ENCODE measurements at places on chromosomes 3 and 15.

DNA sequence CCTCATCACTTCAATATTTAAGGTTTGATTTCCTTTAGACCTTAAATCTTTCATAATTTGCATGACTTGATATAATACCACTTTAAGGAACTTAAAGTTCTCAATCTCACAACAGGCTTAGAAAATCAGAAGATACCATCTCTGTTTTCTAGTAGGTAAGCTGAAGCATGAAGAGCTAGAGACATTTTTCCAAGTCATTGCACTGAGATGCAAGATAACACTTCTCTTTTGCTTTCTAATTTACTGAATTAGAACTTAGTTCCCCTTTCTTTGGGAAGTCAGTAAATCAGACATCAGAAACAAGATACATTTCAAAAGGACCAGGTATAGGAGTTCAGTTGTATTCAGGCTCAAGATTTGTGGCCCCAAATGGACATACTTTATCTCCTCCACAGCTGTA, 79.7 kb downstream of the DZIP3 start:
- no peak for DNase-seq

- peak; percentile 29 for DNase-seq
Observed at GRCh38 chr3:11392014-11392859, 120.0 kb downstream of the ATG7 start.

- DNase-seq: peak; percentile 60
Observed at GRCh38 chr3:47984075-47984728, 32.0 kb downstream of the MAP4 start.

DNA sequence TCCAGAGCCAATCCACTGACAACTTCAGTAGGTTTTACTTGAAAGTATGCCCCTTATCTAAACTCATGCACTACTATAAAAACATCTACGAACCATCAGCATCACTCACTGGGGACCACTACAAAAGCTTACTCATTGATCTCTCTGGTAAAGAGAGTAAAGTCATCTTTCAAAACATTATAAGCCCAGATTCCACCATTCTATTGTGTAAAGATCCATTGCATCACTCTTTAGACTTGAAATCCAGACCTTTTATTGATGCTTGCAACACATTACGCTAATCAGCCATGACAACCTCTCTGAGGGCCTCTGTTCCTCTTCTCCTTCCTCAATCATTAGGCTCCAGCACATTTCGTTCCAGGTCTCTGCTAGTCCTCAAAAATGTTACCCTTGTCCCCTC, 248.9 kb upstream of the WNT5A start:
- no peak for DNase-seq

DNA sequence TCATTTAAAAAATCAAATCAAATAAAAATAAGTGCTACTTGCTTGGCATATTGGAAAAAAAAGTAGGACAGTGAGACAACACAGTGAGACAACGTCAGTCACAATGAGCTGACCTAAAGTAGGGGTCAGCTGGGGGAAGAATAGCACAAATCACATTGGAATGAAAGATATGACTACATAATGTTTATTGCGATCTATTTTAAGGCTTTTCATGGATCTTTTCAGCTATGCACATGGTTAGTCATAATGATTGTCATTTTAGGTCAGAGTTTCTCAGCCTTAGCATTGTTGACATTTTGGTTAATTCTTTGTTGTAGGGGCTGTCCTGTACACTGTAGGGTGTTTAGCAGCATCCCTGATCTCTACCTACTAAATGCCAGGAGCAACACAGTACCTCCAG, 44.5 kb downstream of the CMSS1 start:
- DNase-seq: no peak

GRCh38 chr3:30407651-30408050, 198.8 kb upstream of the TGFBR2 start:
- DNase-seq: no peak

- no peak for DNase-seq
Observed at GRCh38 chr3:45212095-45212468, 14.0 kb downstream of the TMEM158 start.

- no peak for DNase-seq
Observed at GRCh38 chr3:139526146-139526545, 13.4 kb downstream of the RBP1 start.

GRCh38 chr3:57973715-57974477, 34.3 kb upstream of the FLNB start:
- no peak for DNase-seq
